ENCODE measurements at places on chromosomes 13 and 19. TPM values are rescaled to one million over a fixed set of nuclear protein-coding genes. Genes with fewer than 3 reads are reported as not detected.
A peak's percentile ranks its signal among the peaks of the same experiment; 100 is the strongest.

Gene NRTN
- 0.52 TPM for total RNA-seq

DNA sequence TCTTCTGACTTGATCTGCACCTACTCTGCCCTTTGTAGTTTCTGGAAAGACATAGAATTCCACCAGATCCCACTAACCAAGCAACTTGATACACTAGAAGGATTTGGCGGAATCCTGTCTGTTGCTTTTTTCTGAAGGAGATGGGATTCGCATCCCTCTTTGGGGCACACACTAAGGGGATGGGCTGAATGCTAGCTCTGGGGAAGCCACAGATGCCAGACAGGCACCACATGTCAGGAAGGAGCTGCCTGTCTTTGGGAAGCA, 52.1 kb downstream of the SERP2 start:
- no peak for DNase-seq

Gene CASP14
- total RNA-seq, result not detected

- no peak for DNase-seq
These were observed 211.9 kb downstream of the NDFIP2 start for GRCh38 chr13:79692846-79693245.

- no peak for DNase-seq
These were observed 54.9 kb upstream of the ATP12A start for GRCh38 chr13:24625331-24625731.

- DNase-seq, result no peak
These were observed 30.2 kb upstream of the TFDP1 start for GRCh38 chr13:113554333-113554700.

DNA sequence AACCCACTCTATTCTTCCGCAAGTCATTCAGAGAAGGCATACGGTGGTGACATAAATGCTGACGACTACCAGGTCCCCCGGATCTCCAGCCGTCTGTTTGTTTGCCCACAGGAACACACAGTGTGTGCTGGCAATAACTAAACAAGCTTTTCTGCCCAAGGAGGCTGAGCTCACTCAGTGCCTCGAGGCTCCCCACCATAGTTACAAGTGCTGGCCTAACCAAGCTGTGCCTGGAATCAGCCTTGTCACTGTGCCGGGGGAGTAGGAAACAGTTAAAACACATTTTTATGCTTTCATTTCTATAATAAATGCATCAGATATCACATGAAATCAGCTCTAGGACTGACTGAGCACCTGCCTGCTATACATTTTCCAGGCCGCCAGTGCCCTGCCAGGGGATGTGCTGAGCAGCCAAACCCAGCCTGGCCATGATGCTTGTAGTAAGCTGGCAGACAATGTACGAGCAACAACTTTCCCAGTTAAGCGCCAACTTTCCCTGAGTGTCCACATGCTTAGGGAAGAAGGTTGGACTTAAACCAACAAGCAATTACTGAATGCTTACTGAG, 28.1 kb downstream of the BRD4 start:
- DNase-seq, result no peak

- no peak for DNase-seq
These were observed 725 bp downstream of the PSMD8 start for GRCh38 chr19:38375098-38375493.

Gene ZNF547
- total RNA-seq, result 3.5 TPM

DNA sequence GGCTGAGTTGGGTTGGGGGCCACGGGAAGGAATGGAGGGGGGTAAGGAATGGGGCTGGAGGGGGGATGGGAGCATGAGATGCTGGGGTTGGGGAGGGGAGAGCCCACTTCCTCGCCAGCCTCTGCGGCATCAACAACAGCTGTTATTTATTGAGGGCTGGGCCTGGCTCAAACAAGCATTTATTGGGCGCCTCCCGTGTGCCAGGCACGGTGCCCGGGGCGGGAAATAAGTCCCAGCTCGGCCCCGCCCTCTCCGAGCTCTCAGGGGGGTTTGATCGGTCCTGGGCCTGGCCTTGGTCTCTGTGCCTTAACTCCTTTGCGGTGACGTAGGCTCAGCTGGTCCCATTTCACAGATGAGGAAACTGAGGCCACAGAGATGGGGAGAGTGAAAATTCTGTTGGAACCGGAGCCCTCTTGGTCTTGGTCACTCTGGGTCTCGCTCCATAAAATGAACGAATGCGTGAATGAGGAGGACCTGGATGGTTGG, 919 bp upstream of the ADAMTS10 start:
- peak; percentile 86 for DNase-seq

DNA sequence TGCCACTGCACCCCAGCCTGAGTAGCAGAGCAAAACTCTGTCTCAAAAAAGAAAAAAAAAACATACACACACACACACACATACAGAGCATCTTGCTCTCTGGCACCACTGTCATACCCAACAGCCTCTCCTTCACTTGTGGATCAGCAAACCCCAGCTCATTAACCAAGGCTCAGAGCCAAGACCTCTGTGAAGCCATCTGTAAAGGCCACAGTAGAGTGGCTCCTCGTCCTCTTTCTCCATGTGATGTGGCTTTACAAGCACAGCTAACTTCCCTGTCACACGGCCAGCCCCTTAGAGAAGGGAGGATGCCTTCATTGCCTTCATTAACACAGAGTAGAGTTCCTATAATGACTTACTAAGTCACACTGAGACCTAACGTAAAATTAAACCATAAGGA, 62.7 kb upstream of the LSM14A start:
- DNase-seq, result no peak

DNA sequence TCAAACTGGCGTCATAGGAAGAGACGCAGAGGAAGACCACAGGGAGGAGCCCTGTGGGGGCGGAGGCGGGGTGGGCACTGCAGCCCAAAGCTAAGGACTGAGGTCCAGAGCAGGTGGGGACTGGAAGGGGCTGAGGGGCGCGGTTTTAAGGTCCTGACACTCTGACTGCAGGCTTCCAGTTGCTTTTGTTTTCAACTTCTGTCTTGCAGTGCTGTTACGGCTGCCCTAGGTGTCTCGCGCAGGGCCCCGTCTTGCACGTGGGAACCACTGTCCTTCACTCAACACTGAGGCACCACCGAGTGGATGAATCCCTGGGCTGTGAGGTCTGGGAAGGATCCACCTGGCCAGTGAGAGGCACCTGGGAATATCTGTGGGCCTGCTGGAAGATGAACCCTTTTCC, 76.0 kb downstream of the TEX29 start:
- peak; percentile 57 for DNase-seq

- DNase-seq, result no peak
These were observed 46.4 kb downstream of the RUBCNL start for GRCh38 chr13:46340631-46341111.

DNA sequence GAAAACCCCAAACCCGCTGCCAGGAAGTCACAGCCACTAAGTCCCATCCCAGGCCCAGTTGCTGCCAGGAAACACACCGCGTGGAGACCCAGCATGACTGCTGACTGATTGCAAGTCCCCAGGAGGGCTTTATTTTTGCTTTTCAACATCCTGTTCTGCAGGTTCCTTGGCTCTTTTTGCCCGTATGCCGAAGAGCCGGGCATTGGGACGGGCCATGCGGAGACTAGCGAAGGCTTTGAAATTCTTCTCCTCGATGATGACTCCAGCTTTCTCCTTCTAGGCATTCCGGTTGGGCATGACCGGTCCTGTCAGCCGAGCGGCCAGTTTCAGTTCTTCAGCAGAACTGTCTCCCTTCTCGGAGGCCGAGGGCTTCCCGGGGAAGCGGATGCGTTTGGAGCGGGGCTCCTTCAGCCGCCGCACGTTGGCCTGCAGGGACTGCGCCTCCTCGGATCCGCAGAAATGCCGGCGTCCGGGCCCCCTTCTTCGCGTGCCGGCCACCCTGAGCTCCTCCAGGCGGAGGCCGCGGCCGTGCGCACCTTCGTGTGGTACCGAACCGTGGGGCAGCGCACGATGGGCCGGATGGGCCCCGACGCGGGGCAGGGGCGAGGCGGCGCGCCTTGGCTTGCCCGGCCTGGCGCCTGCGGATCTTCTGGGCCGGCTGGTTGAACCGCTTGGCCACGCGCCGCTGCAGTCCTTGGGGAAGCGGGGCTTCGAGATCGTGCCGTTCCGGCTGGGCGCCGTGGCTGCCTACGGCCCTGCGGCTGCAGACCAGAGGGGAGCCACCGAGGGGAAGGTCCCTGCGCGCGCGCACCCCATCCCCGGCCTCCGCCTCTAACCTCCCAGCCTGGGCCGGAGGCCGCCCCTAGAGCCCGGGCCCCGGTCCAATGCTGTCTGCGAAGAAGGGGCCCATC, 15.2 kb downstream of the ZSCAN5C start:
- peak; percentile 82 for DNase-seq

- DNase-seq, result no peak
These were observed 3.0 kb upstream of the CYP4F12 start for GRCh38 chr19:15669891-15670290.

Gene TNFAIP8L1
- total RNA-seq, result 5.7 TPM

Gene S1PR4
- 3.1 TPM for total RNA-seq

DNA sequence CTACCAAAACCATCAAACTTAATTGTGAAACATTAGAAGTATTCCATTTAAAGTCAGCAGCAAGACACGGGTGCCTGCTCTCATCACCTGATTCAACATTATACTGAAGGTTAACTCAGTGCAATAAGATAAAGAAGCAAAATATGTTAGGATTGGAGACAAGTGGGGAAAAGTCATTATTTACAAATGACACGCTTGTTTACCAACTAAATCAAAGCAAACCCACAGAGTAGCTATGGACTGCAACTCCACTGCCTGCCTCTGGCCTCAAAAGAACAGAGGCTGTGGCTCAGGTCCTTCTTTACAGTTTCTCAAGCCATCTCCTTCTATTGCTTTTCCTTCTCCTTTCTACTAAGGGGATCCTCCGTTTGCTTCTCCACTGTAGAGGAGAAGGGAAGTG, 21.0 kb upstream of the ATP12A start:
- no peak for DNase-seq

Gene ARHGEF18
- total RNA-seq, result 19.9 TPM

- DNase-seq, result no peak
These were observed 32.7 kb downstream of the KCTD12 start for GRCh38 chr13:76853481-76853880.

GRCh38 chr13:110186231-110186855, 120.6 kb downstream of the COL4A1 start:
- peak; percentile 70 for DNase-seq

DNA sequence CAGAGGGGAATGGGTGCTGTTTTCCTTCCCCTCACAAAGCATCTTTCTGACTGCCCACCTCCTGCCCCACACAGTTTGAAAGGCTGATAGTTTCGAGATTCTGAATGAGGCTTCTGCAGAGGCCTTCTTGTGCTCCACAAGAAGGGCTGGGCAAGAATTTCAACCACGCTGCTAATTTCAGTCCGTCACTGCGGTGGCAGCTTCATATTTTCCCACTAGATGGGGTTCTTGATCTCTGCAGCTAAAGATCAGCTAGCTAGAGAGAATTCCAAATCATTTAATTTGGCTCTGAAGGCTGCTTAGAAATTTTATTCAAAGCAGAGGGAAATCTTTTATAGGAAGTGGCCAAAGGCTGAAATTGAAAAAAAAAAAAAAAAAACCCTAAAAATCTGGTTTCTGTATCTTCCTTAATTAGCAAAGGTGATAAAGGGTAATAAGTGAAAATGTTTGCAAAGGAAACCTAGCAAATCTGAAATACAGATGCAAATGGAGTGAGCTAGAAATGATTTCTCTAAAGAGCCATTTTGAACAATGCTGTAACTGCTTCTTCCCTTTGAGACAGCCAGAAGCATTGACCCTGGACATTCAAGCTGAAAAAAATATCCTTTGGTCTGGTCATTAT, 38.0 kb upstream of the C13orf42 start:
- DNase-seq, result no peak

DNA sequence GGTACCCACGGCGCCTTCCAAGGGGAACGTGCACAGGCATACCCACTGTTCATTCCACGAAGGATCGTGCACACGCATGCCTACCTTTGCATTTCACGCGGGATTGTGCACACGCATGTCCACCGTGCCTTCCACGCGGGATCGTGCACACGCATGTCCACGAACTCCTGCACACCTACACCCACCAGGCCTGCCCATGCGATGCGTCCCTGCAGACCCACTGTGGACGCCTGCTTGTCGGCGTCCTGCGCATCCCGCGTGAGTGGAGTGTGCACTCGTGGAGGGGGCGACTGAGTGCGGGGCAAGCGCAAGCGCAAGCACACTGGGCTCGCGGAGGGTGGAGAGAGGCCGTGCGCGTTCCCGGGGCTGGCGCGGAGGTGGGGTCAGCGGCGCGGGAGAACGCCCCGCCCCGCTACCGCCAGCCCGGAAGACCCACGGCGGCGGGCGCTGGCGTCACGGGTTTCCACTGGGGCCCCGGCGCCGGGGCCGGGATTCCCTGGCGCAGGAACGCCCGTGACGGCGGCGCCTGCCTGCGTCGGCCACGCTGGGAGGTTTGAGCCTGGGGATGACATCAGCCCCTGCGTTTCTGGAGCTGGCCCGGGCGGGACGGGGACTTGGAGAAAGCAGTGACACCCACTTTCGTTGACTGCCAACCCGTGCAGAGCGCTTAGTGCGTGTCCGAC, 18.7 kb downstream of the GADD45B start:
- peak; percentile 96 for DNase-seq

Gene UPK1A
- not detected for total RNA-seq

Gene GARIN5A
- total RNA-seq, result not detected

Gene ZNF534
- total RNA-seq, result not detected

Gene TLE2
- total RNA-seq, result 61.4 TPM

GRCh38 chr13:54356849-54357248, 1328.2 kb downstream of the OLFM4 start:
- DNase-seq, result no peak

DNA sequence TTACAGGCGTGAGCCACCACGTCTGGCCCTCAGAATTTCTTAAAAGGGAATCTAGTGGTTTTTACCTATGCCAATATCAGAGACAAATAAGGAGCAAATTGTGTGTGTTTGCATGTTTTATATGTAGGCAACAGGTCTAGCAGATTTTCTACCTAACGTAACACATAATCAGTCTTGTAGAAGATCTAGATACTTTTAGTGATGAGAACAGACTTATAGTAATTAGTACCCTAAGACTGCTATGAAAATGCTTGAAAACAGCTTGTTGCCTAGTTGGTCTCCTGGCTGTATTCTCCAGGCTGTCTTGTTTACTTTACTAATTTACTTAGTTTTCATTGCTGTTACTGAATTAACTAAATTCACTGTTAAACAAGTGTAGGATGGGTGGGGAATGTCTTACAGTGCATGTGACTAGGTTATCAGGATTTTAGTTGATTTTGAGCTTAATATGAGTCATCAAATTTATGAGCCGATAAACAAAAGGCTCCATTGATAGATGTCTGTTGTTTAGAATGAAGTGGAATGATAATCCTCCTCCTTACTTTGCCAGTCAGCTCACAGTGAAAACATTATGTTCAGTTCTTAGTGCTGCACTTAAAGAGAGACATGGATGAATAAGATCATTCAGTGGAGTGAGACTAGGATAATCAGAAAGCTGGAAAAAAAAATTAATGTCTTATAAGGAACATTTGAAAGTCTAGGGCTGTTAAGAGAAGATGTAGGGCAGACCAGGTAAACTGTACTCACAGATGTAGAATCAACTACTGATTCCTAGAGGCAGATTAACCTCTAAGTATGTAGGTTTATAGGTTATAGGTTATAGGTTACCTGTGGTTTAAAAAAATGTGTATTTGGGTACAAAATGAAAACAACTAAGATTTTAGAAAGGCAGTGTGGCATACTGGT, 22.4 kb downstream of the GTF2F2 start:
- no peak for DNase-seq

Data from posterior vena cava (tissue), 2 donors.